ENCODE measurements at places on chromosomes 5 and 9.

- peak; percentile 84 for DNase-seq
These were observed 92.0 kb downstream of the C9orf152 start for GRCh38 chr9:110115826-110116542.

DNA sequence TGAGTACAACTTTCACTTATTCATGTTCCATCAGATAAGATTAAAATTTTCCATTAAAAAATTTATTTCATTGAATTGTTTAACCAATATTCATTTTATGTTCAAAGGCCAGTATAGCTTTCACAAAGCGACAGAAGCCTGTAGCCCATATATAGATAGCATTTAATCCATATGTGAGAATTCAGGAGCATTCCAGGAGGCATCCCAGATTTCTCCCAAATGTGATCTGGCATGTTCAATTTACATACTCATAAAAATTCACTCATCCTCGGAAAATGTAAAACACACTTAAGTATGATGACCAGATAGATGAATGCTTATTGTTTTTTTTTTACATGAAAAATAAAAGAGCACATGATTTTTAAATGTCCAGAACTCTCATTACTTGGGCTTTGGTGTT lies 141.9 kb downstream of the MAPKAP1 start:
- DNase-seq = no peak

- peak; percentile 62 for DNase-seq
These were observed 201.7 kb upstream of the ZNF618 start for GRCh38 chr9:113674436-113674835.

DNA sequence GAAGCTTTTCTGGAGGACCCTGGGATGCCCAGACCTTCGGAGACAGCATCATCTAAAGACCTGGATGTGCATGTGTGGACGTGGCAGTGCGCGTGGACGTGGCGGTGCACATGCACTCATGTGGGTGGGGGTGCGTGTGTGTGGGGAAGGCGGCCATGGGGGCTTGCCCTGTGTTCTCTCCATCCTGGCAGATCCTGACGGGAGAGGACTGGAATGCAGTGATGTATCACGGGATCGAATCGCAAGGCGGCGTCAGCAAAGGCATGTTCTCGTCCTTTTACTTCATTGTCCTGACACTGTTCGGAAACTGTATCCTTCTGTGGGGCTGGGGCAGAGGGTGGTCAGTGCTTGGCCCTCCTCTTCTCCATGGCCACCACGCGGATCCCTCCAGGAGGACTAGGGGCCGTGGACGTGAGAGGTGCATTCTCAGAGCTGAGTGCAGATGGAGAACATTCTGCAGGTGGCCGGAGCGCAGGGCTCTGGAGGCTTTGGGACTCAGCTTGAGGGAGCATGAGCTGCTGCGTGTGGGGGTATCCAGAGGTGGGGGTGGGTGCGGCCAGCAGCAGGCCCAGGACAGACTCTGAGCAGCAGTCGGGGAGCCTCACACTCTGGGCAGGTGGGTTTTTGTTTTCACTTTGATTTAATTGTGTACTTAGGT lies 129.1 kb downstream of the CACNA1B start:
- no peak for DNase-seq

DNA sequence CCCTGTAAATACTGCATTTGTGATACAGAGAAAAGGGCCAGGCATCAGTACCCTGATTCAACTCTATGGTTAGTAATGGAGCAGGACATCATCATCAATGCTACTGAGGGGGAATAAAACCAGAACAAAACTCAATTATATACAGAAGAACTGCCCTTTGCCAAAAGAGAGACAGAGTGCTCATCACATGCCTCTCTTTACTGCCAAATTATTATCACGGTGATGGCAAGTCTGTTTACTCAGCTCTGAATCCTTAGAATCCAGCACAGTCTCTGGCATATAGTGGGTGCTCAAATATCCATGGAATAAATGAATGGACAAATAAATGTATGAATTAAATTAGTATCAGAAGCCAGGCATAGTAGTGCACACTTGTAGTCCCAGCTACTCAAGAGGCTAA lies 130.2 kb downstream of the TTC39B start:
- DNase-seq = no peak
